ENCODE measurements at places on chromosomes 5 and 9.
A peak's percentile ranks its signal among the peaks of the same experiment; 100 is the strongest.

DNA sequence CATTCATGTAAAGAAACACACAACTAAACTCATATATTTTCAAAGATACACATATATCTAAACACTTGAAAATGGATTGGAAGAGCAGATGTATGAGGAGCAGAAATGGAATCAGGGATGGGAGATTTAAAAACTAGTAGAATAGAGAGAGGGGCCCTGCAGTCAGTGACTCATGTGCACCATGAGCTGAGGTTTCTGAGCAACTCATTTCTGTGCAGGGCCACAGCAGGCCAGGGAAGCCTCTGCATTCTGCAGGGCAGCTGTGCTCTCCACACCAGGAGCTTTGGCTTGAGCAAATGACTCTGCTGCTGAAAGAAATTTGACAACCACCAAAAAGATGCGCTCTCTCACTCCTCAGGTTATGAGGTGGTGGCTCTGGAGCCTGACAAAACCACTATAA is 27.1 kb downstream of the LHX6 start:
- DNase-seq: no peak

- no peak for DNase-seq
These were observed 8.2 kb downstream of the GALNT10 start for GRCh38 chr5:154198611-154199230.

- no peak for DNase-seq
These were observed 248.8 kb downstream of the CAAP1 start for GRCh38 chr9:26643826-26644225.

GRCh38 chr5:111394586-111394985 is 117.7 kb downstream of the STARD4 start:
- no peak for DNase-seq

GRCh38 chr9:76136986-76137385 is 246.5 kb downstream of the PCSK5 start:
- DNase-seq: no peak

DNA sequence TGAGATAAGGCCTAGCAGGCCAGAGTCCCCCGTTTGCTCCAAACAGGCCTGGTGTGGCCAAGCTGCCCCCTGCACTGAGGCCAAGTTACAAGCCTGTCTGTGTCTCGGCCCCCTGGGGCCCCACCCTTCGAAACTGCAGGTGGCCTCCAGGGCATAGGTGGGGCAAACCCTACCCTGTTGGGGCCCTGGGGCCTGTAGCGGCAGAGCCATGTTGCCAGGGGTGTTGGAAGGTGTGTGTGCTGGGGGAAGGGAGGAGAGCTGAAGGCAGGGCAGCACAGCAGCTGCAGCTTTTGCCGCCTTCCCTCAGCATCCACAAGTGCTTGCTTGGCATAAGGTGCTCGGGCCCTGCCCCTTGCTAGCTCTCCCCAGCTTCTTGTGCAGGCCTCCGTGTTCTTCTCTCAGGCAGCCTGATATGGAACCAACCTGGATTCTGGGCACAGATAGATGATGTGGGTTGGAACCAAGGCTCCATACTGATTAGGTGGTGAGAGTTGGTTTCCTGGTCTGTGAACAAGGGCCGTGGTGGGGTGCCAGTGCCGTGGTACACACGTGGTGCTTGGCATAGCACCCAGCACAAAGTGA is 12.7 kb downstream of the IRF1 start:
- peak; percentile 64 for DNase-seq

GRCh38 chr5:108905805-108906204 is 158.1 kb downstream of the FER start:
- DNase-seq: no peak

Measured in CD4-positive, alpha-beta T cell (primary cell).